ENCODE measurements at places on chromosomes 5 and 9. TPM values are rescaled to one million over a fixed set of nuclear protein-coding genes. Genes with fewer than 3 reads are reported as not detected.

GRCh38 chr5:35483191-35483590 is 134.5 kb upstream of the SPEF2 start:
- DNase-seq: no peak

DNA sequence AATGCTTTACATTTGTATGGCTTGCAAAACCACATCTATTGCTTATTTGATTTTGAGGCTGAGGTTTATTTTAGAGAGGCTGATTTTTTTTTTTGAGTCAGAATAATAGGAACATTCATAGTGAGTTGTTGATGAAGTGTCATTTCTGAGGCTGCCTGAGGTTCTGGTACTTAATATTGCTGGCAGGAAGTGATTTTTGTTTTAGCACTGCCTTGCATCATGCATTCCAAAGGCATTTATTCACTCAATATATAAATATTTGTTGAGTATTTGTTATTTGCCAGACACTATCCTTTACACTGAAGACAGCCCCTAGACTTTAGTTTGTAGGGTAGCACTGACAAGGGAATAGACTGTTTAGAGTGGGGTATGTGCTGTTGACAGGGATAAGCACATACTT is 2.7 kb downstream of the RNF20 start:
- DNase-seq: no peak

Gene TMC1
- total RNA-seq: not detected

DNA sequence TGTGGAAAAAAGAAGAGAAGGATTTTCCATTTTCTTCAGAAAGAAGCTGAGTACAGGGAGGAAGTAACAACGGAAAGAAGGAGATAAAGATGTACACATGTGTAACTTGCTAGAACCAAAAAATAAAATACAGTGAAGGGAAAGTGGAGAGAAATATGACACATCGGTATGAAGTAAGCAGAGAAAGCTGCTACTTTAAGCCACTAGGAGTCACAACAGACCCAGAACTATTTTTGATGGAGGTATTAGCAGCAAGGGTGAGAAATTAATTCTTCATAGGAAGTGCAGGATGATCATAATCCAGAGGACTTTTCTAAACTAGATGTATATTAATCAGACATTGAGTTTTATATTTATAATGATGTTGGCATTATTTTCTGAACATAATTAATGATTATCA is 88.5 kb downstream of the FAM174A start:
- DNase-seq: no peak

DNA sequence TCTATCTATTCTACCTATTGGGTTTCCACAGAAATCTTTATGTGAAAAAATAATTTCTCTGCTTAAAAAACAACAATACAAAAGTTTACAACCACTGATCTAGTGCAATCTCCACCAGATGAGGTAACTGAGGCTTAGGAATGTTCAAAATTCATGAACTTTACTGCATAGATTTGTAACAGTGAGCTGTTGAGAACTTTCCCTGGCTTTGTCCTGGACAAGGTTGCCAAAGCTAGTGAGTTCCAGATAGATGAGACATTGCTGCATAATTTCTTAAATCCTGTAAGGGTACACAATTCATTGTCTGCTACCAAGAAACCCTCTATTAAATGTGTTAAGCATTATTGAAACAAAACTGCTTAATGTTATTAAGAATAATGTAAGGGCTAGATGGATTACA is 102.7 kb downstream of the OSMR start:
- DNase-seq: no peak

Gene FAM163B
- total RNA-seq: under 0.01 TPM

Gene ADRA1B
- total RNA-seq: not detected

GRCh38 chr5:109407913-109408312 is 1.9 kb downstream of the PJA2 start:
- DNase-seq: peak; percentile 18

DNA sequence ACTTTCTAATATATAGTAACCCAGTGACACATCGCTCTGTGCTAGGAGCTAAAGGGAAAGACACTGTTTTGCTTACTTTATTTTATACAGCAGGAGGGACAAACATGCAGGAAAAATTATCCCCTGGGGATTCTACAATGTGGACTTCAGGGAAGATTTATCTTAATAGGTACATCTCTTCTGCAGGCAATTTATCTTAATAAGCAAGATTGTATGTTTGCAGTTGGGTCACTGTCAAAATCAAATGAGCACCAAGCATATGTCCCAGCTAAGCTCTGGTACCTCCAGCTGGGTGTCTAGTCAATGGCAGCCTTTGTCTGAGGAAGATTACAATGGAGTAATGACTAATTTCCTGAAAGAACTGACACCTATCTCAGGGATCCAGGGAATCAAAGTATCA is 309.9 kb upstream of the PANK3 start:
- no peak for DNase-seq

DNA sequence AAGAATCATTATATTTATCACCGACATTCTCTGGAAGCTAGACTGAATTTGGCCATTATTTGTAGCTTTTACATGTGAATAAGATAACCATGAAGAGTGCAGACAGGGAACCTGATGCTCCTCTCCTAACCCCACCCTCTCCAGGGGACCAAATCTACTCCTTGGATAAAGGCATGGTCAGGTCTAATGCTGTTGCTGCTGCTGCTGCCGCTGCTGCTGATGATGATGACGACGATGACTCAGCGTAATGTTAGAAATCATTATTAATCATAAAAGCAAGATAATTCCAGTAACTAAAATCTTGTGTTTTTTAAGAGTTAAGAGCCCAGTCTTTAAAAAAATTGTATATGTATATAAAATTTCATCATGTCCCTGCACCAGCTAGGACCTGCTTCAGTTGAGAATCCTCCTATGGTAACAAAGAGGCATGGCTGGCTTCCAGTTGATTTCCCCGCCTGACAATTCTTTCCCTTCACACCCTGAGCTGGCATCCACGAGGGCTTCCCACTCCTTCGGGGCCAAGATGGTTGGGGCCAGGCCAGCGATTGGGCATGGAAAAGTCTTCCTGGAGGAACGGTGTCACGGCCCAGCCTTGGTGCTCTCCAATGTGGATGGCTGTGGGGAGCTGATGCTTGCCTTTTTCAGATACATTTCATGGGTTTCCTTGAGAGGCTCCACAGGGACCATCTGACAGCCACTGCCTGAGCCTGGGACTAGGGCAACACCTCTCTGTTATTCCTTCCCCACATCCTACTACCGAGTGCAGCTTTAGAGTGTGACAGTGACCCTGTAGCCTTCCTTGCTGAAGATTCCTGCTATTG is 400.0 kb downstream of the CTNND2 start:
- no peak for DNase-seq

DNA sequence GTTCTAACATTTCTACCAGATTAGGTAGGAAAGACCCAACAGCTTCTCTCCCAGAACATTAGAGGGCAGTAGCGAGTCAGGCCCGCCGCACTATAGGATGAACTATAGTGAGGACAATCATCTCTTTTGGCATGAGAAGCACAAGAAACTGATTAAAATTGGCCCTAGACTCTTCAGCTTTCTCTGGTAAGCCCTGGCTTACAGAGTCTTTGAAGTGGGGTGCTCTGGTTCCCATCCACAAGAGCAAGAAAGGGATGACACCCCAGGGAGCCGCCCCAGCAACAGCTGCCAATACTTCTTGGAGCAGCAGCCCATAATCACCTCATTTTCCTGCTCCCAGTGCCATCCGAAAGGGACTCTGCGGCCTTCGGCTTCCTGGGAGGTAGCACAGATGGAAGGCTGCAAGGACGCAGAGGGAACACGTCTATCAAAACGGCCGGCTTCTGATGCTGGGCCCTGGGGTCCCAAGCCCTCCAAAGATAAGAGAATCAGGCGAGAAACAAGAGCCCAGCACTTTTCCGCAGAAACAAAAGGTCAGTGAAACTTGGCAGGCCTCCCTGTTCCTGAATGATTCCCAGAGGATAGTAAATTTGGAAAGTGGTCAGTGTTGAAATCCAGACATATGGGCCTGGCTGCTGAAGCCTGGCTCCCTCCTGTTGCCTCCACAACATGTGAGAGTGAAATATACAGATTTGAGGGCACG is 69.3 kb downstream of the HSD17B3 start:
- DNase-seq: no peak

Gene PCDHB2
- total RNA-seq: 0.27 TPM

Gene TSLP
- total RNA-seq: under 0.01 TPM

- no peak for DNase-seq
These were observed 214.5 kb downstream of the TMEM167A start for GRCh38 chr5:82862711-82863110.

DNA sequence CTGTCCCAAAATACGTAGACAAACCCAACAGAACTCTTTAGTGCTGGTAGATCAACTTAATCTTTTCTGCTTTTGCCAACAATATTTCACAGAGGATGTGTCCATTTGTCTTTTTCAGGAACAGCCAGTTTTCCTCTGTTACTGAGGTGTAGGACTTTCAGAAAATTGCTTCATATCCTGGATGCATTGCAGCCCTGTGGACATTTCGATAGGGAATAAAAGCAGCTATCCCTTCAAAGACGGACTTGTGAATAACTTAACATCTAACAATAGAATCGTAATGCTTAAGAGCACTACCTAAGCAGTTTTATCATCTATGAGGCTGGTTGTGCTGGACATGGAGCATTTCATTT is 59.7 kb downstream of the PCSK1 start:
- no peak for DNase-seq

- DNase-seq: peak; percentile 40
These were observed 1152.9 kb upstream of the CDH6 start for GRCh38 chr5:30040488-30041118.

DNA sequence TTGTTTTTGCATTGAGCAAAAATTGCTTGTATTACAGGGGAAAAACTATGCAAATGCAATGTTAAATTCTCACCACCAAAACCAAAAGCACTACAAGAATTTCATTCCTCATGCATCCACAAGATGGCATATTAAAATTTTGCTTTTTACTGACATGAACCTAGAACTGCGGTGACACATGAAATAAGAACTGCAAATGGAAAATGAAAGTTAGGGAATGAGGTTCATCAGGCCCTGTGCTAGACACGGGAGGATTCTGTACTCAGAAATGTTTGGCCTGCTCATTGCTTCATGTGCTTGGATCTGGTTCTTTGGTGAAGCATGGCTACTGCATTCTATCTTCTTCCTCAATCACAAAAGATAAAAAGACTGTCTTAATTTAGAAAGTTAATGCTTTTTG is 9.1 kb upstream of the RFK start:
- DNase-seq: peak; percentile 59

- no peak for DNase-seq
These were observed 33.9 kb upstream of the GLIS3 start for GRCh38 chr9:4333787-4334186.

GRCh38 chr5:167514461-167514860 is 777.0 kb upstream of the WWC1 start:
- no peak for DNase-seq

- DNase-seq: no peak
These were observed 140.0 kb upstream of the CDKN2B start for GRCh38 chr9:22148876-22149637.

GRCh38 chr5:35838370-35839042 is 18.2 kb upstream of the IL7R start:
- DNase-seq: no peak

- DNase-seq: no peak
These were observed 61.1 kb downstream of the COL23A1 start for GRCh38 chr5:178529080-178529479.

GRCh38 chr5:149761461-149761860 is 31.4 kb downstream of the PPARGC1B start:
- DNase-seq: no peak

DNA sequence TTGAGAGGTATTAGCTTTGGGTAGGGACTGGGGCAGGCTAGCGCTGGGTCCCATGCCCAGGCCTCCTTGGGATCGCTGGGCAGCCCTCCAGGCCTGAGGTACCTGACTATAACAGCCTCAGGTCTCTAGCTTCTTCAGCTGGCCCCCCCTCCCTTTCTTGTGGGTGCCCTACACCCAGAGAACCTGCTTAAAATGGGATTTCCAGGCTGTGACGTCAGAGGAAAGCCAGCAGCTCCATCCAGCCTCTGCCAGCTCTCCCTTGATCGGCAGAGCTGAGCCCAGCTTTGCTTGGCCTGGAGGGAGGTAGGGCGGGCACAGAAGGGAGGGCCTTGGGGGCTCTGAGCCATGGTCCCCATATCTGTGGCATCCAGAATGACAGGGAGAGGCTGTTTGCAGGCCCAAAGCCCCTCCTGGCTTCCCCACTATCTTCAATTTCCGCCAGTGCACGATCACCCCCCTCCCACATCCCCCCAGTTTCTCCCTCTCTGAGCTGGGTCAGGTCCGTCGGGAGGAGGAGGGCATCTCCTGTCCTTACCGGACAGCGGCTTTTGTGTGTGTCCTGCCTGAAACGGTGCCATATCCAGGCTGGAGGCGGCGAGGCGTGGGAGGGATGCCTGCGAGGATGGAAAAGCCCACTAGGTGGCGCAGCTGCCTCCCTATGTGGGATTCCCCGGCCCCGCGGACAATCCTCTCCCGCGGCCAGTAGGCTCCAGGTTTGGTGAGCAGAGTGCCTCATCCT is 10.8 kb downstream of the REEP2 start:
- DNase-seq: peak; percentile 58

GRCh38 chr9:113602126-113603047 is 138.9 kb downstream of the RGS3 start:
- DNase-seq: no peak

DNA sequence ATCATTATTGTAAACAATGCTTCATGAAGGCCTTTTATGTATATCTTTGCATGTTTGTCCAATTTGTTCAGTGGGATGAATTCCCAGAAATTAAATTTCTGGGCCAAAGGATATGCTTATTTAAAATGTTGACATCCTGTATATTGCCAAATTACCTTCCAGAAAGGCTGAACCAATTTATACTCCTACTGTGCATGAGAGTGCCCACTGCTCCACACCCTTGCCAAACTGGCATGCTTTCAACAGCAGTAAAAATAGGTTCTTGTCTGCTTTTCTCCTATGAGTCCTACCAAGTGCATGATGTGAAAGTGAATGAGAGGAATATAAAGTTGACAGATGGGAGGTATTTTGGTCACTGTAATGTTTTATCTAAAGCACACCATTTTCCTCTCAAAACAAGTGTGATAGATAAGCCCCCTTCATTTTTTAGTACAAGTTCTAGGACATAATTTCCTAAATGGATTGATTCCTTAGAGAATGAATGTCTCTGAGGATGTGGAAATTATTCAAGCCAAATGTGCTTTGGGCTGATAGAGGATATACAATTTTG is 70.5 kb upstream of the ERBIN start:
- no peak for DNase-seq

- no peak for DNase-seq
These were observed 410.8 kb upstream of the MEF2C start for GRCh38 chr5:89293810-89294209.

- DNase-seq: no peak
These were observed 48.7 kb downstream of the DNAJC21 start for GRCh38 chr5:34977934-34978613.

- DNase-seq: no peak
These were observed 65.8 kb upstream of the DAPK1 start for GRCh38 chr9:87431837-87432236.

Measured in hematopoietic multipotent progenitor cell (in vitro differentiated cells).